NCI-H187 (cell line): ENCODE measurements at places on chromosomes 12 and 14.
A peak's percentile ranks its signal among the peaks of the same experiment; 100 is the strongest.

DNA sequence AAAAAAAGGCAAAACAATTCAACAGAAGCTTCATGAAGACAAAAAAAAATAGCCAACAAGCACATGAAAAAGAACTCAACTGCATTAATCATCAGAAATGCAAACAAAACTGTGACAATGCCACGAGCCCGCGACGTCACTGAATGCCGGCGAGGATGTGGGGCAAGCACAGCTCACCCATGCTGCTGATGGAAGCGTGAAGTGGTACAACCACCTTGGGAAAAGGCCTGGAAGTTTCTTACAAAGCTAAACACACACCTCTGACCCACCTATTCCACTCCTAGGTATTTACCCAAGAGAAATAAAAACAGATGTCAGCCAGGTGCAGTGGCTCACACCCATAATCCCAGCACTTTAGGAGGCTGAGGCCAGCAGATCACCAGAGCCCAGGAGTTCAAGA, 10.5 kb downstream of the BTBD6 start:
- DNase-seq, result no peak

DNA sequence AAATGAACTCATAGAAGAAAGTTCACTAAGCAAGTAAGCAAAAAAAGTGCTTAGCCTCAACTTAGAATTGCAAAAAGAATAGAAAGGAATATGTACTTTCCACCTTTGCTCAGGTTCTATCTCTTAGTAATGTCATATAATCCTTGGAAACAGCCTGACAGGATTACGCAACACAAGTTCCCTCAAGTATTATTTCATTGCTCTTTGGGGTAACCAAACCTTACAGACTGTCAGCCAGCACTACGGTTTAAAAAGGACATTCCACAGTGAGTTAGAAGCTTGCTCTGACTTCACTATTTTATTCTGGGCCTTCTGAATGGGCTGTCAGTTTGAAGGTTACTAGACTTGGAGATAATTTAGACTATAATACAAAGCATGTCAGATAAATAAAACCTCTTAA, 264.0 kb downstream of the ATXN7L3B start:
- no peak for DNase-seq

GRCh38 chr12:59827767-59828166, 231.9 kb downstream of the SLC16A7 start:
- no peak for DNase-seq

- no peak for DNase-seq
Observed at GRCh38 chr12:47065546-47065945, 13.9 kb upstream of the PCED1B start.

- no peak for DNase-seq
Observed at GRCh38 chr12:113065126-113066007, 8.8 kb downstream of the DTX1 start.

DNA sequence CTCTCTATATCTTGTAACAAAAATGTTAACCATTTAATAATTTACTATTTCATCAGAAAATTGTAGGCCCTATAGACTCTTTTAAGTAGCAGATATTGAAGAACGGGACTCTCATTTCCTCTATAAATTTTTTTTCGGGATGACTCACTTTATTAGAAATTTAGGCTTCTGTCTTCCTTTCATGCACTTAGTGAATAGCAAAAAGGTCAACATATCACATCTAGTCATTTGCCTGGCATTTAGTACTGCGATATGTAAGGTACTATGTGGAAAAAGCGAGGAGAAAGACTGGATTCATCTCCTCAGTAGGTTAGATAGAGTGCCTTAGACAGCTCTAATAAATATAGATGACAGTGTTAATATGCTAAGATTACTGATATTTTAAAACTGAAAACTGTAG, 166.3 kb upstream of the PTPRQ start:
- DNase-seq, result no peak

- DNase-seq, result no peak
Observed at GRCh38 chr14:66111891-66112290, 374.3 kb upstream of the CCDC196 start.

DNA sequence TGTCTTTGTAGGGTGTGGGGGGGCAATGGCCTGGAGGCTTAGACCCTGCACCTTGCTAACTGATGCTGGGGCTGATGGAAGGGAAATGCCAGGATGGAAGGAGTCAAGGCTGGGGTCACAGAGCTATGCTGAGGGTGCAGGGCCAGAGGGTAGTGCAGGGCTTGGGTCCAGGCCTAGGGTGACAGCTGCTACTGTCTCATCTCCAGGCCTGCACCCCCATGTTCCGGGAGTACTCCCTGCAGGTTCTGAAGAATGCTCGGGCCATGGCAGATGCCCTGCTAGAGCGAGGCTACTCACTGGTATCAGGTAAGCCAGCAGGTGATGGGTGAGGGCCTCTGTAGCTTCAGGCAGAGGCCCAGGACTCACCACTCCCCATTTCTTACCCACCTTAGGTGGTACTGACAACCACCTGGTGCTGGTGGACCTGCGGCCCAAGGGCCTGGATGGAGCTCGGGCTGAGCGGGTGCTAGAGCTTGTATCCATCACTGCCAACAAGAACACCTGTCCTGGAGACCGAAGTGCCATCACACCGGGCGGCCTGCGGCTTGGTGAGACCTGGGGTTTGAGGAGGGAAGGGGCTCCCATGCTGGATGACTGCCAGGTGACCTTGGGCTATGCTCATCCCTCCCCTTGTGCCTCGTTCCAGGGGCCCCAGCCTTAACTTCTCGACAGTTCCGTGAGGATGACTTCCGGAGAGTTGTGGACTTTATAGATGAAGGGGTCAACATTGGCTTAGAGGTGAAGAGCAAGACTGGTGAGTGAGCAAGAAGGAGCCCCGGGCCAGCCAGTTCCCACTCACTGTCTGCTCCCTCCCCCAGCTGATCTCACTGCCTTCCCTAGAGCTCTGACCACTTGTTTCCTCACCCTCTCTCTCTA, 4.1 kb downstream of the SHMT2 start:
- no peak for DNase-seq

DNA sequence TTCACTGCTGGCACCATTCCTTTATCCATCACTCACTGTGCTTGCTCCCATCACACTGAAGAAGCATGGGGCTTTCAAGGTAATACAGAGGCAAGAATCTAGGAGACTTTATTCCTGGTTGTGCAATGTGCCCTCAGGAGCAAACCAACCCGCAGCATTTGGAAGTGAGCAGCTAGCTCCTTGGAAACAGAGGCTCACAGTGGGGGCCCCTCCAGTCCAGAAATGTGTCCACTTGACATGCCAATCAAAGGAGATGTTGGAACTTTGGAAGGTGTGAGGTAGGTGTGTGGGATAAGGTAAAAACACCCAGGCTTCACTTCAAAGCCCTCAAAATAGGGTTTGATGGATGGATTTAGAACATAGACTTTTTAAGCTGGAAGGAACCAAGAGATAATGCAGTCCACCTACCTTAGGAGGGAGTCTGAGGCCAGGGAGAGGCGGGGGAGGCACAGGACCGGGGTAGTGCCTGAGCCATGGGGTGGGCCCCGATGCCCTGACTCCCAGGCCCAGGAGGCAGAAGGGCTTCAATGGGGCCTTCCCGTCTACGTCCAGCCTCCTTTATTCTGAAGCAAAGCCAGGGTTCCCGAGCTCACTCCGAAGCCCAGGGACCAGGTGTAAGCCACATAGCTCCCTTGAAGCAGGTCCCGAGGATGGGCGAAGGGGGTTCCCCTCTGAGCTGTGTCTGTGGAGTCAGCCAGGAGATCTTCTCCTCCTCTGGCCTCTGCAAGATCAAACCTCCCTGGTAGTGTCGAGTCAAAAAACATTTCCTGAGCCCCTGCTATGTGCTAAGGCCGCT, 17.6 kb upstream of the BCL11B start:
- no peak for DNase-seq

DNA sequence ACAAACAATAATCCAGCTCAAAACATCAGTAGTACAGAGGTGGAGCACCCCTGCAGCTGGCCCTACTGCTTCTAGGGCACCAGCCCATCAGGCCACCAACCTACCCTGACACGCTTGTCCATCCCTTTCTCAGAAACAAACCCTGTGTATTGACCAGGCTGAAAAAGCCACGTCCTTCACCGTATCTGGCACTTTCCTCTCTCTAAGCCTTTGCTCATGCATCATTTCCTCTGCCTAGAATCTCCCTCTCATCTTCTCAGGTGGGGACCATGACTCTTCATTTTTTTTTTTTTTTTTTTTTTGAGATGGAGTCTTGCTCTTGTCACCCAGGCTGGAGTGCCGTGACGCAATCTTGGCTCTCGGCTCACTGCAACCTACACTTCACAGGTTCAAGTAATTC, 25.3 kb upstream of the FLVCR2 start:
- no peak for DNase-seq

GRCh38 chr14:26993556-26993955, 395.7 kb upstream of the NOVA1 start:
- no peak for DNase-seq

GRCh38 chr14:32934881-32935633, 3.6 kb upstream of the NPAS3 start:
- no peak for DNase-seq

DNA sequence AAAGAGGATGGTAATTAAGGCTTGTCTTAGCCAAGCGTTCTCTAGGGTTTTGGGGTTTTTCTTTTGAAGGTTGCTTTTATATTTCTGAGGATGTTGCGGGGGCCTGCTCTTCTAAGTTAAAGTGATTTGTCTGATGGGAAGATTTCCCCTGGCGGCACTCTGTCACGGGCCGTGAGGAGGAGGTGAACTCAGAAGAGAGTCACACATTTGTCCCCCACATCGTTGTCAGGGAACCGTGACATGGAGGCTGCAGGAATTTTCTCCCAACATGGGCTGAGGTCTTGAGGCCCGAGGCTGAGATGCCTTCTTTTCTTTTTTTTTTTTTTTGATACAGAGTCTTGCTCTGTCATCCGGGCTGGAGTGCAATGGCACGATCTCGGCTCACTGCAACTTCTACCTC, 71.5 kb downstream of the ADGRD1 start:
- no peak for DNase-seq

DNA sequence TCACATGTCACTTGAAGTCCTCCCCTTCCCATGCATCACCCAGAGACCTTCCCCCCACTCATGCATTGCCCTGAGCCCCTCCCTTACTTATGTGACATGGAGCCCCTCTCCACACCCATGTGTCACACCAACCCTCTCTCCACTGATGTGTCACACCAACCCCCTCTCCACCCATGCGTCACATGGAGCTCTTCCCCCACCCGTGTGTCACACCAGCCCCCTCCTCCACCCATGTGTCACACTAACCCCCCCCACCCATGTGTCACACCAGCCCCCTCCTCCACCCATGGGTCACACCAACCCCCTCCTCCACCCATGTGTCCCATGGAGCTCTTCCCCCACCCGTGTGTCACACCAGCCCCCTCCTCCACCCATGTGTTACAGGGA, 30.4 kb downstream of the RTL1 start:
- DNase-seq, result no peak

- DNase-seq, result peak; percentile 21
Observed at GRCh38 chr12:122965321-122965751, 927 bp downstream of the ABCB9 start.

DNA sequence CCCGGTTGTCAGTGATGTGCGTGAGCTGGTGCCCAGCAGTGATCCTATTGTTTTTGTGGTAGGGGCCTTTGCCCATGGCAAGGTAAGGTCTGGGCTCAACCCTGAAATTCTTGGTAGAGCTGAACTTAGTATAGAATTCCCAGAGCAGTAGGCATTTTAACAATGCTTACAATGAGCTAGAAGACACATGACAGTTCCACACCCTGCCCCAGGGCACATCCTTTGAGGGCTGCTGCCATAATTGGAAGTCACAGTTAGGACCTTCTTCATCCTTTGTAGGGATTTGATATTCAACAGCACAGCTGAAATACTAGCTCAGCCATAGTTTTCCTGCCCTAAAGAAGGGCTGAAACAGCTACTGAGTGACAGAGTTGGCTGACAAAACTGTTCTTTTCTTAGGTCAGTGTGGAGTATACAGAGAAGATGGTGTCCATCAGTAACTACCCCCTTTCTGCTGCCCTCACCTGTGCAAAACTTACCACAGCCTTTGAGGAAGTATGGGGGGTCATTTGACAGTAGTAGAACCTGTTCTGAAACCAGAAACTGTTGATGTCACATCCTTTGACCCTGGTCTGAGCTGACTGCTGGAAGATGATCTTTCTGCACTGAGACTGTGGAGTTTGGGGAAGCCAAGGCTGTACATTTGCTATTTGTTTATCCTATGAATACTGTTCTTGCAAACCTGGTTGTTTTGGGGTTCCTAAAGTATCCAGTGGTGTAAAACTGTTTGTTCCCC, 4.8 kb downstream of the EMG1 start:
- no peak for DNase-seq

- no peak for DNase-seq
Observed at GRCh38 chr12:93664573-93665138, 12.5 kb upstream of the CRADD start.
